ENCODE measurements at places on chromosomes 7 and 10.

GRCh38 chr7:94875201-94875600, 32.2 kb upstream of the PPP1R9A start:
- DNase-seq: no peak

DNA sequence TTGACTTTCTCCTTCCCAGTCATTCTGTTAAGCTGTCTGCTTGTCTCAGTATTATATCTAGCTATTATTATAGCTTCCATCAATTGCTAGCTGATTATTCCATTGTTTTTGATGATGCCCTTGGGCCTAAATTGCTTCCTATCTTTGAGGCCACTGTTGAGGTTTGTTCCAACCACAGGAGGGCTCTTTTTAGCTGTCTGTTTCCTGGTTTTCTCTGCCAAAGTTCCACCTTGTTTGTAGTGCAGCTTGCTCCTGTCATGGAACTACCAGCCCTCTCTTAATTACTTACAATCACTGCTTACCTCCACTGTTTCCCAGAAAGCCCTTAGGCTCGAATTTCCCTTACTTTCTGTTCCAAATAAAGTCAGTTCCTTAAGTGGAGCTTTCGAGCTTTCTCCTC, 118.7 kb upstream of the SEC61G start:
- DNase-seq: no peak

GRCh38 chr7:143322760-143323633, 7.1 kb downstream of the CLCN1 start:
- DNase-seq: no peak

- no peak for DNase-seq
Observed at GRCh38 chr7:45446195-45446944, 127.8 kb upstream of the ADCY1 start.

DNA sequence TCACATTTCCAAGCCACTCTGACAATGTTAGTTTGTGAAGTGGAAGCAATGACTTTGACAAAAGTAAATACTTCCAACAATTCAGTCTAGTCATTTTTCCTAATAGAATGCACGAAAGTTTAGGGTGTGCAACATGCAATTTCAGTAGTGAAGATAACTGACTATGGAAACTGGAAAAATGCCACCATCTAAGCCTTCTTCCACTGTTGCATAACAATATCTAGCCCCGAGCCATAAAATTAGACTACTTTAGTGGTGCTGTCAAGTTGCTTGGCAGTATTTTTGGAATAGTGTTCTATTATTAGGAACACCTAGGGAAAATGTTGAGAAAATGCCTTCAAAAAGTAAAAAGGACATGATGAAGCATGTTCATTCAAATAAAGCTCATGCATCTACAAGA, 17.9 kb downstream of the SEMA3A start:
- no peak for DNase-seq

DNA sequence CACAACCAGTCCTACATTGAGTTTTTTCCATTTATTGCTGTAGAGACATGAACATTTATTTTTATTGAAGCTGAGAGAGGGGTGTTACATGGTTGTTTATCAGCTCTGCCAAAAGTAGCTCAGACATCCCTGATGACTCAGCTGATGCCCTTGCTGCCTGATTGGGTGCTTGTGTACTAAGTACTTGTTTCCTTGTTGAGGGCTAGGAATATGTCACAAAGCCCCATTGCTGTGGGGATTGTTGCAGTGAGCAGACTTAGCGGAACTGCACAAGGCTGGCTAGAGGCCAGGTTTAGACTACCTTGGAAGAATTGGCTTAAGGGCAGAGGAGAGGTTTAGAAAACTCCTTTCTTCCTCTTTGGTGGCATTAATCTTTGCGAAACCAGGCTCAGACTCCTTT, 110.6 kb downstream of the AUTS2 start:
- DNase-seq: no peak

DNA sequence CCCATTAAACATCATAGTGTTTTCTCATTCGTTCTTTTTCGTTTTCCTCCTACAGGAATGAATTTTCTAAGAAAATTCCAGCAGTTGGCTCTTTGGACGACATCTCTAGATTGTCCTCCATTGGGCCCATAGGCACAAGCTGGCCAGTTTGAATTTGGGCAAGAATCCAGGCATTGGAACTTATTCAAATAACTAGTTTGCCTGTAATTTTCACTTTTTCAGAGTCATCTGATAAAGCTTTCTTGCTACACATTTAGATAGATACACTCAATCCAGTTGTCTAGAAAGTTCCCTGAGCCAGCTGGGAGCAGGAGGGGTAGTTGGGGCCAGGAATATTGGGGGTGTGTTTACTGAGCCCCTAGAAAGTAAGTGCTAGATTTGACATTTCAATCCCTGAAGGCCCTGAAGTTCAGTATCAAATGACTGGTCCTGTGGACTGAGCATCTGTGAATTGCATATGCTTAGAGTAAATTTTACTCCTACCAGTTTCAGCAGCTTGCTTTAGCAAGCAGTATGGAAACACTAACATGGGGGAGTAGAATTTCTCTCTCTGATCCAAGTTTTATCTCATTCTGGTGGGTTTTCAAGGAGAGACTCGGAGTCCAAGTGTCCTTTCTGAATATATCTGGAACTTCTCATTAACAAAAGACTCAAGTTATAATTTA, 5.2 kb downstream of the EGFR start:
- DNase-seq: no peak

- DNase-seq: no peak
Observed at GRCh38 chr10:111732166-111732785, 451.3 kb downstream of the GPAM start.

GRCh38 chr10:124611738-124612137, 132.4 kb downstream of the FAM53B start:
- DNase-seq: peak; percentile 44

GRCh38 chr7:99944497-99945070, 15.2 kb upstream of the GJC3 start:
- DNase-seq: no peak

- no peak for DNase-seq
Observed at GRCh38 chr7:11403781-11404180, 428.2 kb downstream of the THSD7A start.

DNA sequence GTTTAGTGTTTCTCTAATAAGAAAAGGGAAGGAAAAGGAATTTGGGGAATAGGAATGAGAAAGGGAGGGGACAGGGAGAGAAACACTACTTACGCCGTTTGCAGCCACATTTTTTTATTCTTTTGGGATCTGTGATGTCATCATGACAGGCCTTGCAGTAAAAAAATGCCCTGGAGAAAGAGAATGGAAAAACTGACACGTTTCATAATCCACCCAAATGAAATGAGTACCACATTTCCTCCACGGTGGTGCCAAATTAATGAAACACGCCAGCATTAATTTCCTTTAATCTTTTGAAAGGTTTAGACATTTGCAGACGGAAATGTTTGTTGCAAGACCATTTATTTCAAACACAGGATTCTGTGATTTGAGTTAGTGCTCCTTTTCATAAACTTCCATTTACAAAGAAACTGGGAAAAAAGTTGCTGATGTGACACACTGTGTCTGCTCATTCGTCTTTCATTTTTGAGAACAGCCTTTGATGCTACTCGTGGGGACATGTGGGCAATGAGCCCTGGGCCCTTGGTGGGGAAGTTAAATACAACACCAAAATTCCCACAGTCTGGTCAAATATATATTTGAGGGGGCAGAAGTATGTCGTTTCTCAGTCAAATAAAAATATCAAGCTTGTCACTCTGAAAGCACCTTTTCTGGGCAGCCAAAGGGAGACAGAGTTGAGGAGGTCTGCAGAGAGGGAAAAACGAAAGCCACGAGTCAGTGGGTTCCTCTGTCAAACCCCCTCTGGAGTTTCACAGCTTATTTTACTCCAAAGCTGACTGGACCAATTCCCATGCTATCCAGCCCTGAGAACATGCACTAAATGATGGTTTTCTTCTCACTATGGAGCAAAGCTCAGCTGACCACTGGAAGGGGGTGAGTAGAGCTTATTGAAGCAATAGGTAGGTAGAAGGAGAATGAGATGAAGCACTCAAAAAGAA, 625.5 kb downstream of the KCNMA1 start:
- no peak for DNase-seq

DNA sequence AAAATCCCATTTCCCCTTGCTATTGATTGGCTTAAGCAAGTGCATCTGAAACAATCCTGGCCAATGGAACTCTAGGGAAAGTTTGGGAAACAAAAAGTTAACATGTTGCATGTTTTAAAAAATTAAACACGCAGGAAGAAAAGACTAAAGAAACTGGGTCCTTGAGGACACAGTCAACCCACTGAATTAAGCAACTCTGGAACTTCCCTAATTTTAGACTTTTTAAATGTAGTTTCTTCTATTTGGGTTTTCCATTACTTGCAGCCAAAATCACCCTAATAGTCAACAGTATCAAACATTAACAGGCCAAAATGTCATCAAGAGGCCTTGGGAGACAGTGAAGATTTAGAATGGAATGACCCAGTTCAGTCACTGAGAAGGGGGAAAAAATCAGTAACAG, 40.6 kb downstream of the OSBPL3 start:
- DNase-seq: no peak

GRCh38 chr10:68346774-68347173, 14.0 kb upstream of the PBLD start:
- DNase-seq: no peak

DNA sequence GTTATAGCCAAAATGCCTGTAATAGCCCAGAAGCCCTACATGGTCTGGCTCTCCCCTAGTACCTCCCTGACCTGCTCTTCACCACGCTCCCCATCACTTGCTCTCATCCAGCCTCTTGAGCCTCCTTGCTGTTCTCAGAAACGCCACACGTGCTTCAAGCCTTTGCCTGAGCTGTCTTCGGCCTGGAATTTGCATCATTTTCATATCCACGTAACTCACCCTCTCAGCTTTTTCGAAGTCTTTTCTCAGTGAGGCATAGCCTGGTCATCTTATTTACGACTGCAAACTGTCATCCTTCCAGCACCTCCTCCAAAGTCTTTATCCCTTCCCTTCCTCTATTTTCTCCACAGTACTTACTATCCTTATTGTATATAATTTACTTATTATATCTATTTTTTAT, 151.0 kb upstream of the AHR start:
- DNase-seq: no peak

DNA sequence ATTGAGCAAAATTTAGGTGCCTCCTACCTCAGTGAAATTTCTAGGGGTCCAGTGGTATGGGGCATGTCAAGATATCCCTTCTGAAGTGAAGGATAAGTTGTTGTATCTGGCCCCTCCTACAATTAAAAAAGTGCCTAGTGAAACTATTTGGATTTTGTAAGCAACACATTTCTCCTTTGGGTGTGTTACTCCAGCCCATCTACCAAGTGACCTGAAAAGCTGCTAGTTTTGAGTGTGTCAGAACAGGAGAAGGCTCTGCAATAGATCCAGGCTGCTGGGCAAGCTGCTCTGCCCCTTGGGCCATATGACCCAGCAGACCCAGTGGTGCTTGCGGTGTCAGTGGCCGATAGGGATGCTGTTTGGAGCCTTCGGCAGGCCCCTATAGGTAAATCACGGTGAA, 46.0 kb downstream of the PTPRE start:
- no peak for DNase-seq

DNA sequence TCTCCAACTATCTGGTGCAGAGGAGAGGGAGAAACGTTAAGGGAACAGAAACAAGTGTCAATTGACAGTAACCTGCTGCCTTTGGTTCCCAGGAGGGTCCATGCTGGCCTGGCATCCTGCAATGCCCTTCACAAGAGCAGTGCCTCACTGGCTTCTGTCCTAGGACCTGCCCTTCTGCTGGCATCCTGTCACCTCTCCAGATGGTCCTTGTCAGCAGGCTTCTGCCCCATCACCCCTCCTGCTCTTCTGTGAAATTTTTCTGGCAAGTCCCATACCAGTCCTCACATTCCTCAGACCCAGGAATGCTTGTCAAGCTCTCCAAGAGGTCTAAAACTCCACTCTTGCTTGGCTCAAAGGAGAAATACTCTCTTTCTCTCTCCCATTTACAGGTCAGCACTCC, 34.2 kb downstream of the C10orf67 start:
- no peak for DNase-seq

- no peak for DNase-seq
Observed at GRCh38 chr7:127865466-127865865, 165.8 kb downstream of the LRRC4 start.

DNA sequence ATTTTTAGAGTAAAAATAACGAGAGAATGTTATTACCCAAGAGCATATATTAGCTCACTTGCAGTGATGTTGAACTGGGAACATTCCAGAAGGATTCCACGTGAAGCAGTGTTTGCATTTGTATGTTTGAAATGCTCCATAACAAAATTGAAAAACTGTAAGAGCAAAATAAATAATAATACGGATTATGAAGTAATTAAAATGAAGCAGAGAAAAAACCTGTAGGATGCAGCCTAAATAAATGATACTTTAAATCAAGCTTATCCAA, 203.3 kb downstream of the BAMBI start:
- DNase-seq: no peak

GRCh38 chr7:120998996-120999565, 10.6 kb downstream of the CPED1 start:
- no peak for DNase-seq

DNA sequence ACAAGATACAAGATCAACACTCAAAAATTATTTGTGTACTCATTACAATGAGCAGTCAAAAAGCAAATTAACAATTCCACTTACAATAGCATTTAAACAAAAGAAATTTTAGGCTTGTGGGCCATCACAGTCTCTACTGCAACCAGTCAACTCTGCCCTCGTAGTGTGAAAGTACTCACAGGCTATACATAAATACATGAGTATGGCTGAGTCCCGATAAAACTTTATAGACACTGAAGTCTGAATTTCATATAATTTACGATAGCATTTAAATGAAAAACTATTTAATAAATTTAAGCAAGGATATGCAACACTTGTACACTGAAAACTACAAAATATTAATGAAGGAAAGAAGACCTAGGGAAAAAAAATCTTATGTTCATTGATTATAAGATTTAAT, 90.1 kb downstream of the ZNF33B start:
- no peak for DNase-seq

DNA sequence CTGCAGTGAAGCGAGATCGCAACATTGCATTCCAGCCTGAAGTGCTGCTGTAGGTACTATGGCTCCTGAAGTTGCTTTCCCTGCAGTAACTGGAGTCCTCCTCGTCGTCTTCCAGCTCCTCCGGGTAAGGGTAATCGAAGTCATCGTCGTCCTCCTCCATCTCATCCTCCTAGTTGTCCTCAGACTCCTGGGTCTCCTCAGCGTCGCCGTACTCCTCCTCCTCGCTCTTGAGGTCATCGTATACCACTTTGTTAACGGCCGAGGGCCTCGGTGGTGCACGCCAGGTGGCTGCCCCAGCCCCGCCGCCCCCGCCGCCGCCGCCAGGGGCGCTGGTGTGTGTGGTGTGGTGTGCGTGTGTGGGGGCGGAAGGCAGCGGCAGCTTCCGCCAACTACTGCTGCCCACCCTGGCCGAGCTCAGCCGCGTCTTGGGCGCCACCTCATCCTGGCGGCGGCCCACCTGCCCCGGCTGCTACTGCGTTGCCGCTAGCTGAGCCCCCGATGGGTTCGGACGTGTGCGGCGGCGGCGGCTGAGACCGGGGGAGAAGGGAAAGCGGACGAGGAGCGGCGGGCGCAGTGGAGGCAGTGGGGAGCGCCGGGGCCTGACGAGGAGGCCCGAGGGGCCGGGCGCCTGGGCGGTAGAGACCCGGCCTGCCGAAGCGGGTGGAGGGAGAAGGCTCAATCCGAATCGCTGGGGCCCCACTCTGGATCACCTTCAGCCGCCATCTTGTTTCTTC, 11.8 kb upstream of the ACBD5 start:
- DNase-seq: peak; percentile 61

- no peak for DNase-seq
Observed at GRCh38 chr7:132404261-132404660, 172.0 kb downstream of the PLXNA4 start.

Measured in naive thymus-derived CD8-positive, alpha-beta T cell (primary cell).